Activated CD8-positive, alpha-beta memory T cell treated with anti-CD3 and anti-CD28 coated beads, Interleukin-2, amount 50 U/mL, for 4 hours (primary cell): ENCODE measurements at places on chromosomes 3 and 15.
A peak's percentile ranks its signal among the peaks of the same experiment; 100 is the strongest.

- DNase-seq: no peak
Observed at GRCh38 chr15:79849789-79850188, 47.0 kb downstream of the MTHFS start.

DNA sequence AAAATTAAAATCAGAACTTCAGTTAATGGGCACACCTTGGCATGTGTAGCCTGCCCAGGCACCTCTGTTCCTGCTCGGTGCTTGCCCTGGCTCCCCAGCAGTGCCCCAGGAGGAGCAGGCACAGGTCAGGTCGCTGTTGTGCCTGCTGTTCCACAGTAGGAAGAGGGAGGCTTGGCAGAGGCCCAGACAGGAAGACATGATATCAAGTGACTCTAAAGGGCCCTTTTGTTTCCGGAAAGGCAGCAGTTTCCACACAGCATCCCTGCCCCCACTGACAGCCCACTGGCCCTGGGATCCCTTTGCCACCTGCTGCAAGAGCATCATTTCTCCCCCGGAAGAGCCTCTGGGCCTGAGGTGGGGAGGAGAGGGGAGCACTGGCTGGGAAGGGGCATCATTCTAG, 40.5 kb upstream of the HES1 start:
- no peak for DNase-seq

DNA sequence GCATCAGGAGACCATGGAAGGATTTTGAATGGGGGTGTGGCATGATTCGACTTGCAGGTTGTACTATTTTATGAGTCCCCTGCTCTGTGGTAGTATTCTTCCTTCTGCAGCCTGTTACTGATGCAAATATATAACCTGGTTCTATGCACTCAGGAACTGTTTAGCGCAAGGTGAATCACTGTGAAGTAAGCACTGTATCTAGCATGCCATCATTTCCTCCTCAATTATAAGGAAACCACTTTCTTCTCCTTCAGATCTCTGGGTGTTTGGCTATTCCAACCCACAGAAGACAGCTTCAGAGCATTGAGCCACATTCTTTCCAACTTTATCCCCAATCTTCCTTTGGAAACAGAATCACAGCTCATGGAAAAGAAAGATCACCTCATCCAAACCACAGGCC, 176.7 kb downstream of the DIPK2A start:
- no peak for DNase-seq

- peak; percentile 86 for DNase-seq
Observed at GRCh38 chr15:74799856-74800558, 12.6 kb upstream of the LMAN1L start.

GRCh38 chr15:79956354-79956939, 14.5 kb downstream of the BCL2A1 start:
- DNase-seq: no peak

DNA sequence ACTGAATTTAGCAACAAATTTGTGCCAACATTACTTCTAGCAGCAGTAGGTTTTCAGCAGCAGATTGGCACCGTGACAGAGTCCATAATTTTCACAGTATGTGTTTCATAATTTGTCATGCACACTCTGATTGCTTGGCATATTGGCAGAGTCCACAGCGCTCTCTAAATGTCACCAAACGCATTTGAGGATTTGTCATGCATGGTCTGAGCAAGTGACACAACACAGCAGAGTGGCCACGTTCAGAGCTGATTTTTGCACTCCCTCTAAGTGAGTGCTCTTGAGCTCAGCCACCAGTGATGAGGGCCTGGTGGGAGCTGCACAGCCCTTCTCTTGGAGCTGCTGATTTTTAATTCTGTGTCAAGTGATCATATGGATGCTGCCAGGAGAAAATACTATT, 1270.8 kb downstream of the ROBO1 start:
- no peak for DNase-seq

DNA sequence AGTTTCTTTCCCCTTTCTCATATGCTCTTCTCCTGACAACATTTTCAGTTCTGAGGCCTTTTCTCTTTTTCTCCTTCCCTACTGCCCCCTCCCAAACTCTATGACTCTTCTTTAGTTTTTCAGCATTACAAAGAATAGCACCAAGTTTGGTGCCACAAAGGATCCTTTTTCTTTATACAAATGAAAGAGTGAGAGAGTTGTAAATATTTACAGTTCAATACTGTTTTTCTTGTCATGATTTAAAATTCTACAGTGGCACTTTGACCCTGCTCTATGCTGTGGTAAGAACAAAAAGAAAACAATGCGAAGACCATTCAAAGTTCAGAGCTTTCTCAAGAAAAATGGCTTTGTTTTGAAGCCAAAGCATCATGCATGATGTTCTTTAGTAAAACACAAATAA, 667.9 kb upstream of the SGO1 start:
- DNase-seq: no peak

DNA sequence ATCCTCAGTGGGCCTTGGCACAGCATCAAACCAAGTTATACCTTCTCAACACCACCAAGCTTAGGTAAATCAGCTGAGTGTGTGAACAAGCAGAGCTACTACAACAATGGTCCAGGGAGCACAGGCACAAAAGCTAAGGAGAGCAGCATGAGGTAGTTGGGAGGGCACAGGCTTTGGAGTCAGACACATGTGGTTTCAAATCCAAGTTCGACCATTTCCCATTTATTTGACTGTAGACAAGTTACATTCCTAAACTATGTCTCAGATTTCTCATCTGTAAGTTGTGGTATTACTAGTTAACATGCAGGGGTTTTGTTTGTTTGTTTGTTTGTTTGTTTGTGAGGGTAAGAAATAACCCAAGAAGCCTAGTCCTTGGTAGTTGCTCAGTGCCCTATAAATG, 46.9 kb downstream of the MLH1 start:
- DNase-seq: no peak

DNA sequence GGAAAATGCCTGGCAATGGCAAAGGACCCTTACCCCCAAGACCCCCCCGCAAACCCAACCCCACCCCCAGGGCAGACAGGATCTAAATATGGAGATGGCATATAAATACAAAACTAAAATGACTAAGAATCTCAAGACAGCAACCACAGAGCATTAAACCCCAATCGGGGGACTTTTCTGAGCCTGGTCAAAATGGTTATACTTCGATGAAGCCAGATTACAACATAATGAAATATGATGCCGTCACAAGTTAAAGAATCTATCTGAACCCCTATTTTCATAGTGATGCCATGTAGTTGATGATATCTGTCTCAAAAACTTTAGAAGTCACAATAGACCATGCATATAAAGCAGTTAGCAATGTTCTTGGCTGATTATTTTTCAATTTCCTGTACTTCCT, 223.6 kb downstream of the CGGBP1 start:
- no peak for DNase-seq

DNA sequence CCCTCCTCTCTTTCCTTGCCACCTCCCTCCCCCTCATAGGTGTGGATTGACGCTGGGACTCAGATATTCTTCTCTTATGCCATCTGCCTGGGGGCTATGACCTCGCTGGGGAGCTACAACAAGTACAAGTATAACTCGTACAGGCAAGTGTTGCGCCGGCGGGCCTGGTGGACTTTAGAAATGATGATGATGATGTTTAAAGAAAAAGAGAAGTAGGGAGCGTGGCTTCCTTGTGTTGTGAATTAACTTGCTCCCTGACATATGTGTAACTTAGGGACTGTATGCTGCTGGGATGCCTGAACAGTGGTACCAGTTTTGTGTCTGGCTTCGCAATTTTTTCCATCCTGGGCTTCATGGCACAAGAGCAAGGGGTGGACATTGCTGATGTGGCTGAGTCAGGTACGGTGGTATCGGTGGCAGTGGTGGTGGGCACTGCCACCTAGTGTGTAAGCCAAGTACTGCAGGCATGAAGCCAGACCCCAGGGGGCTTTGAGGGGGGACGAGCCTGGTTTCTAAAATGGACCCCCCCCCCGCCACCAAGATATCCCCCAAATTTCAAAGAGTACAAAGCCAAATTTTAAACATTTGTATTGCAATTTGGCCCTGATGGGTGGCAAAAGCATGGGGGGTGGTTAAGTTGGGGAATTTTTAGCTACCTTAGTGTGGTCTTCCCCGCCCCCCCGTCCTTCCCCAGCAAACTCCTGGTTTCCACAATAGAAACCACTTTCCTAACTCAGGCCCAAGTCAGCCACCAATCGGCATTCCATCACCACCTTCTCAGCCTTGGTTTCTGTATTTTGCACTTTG, 65.6 kb downstream of the SLC6A6 start:
- DNase-seq: peak; percentile 57

DNA sequence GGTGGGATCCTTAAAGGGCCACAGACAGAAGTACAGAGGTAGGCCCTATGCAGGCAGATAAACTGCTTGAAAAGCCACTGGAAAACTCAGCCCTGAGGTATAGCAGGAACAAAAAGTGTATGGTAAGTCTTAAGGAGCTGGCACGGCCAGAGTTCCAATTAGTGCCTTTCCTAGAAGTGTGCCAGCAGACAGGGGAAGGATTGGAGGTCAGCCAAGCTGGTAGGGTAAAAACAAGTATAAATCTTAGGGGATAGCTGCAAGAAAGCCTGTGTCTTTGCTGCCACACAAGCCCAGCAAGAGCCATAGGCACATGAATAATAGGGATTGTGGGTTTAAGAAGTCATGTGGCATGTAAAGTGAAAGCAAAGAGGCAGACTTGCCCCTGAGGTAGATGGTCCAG, 582.5 kb downstream of the PLOD2 start:
- no peak for DNase-seq

DNA sequence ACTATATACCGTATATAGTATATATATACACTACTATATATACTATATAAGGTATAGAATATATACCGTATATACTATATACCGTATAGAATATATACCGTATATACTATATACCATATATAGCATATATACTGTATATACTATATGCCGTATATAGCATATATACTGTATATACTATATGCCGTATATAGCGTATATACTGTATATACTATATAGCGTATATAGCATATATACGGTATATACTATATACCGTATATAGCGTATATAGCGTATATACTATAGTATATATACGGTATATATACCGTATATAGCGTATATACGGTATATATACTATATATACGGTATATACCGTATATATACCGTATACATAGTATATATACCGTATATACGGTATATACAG, 22.6 kb upstream of the HDGFL3 start:
- DNase-seq: no peak

DNA sequence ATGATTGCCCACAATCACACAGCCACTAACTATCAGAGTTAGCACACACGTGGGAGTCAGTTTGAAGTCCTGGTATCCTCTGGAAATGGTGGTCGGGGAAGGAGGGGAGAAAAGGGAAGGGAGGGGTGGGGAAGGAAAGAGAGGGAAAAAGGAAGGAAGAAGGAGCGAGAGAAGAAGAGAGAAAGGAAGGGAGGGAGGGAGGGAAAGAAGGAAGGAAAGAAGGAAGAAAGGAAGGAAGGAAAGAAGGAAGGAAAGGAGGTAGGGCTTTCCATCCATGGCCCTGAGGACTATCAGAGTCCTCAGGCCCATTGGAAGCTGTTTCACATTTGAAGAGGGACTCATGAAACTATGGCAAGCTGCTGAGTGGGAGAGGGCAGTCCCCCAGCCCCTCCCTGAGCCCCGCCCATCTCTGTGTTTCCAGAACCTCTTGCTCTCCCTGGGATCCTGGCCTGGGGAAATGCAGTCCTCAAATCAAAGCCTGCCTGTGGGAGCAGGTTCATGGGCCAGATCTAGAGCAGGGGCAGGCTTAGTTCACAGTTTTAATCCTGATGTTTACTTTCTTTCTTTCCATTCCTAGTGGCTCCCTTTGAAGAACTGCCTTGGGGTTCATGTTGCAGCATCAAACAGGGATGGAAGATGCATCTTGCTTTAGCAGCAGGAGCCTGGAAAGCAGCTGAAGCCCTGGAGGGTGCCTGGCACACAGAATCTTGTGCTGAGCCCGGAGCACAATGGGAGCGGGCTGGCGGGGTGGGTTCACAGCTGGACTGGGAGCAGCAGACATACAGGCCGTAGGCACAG, 66.1 kb upstream of the GLCE start:
- DNase-seq: no peak

- DNase-seq: no peak
Observed at GRCh38 chr15:91989821-91990220, 136.3 kb downstream of the SLCO3A1 start.

DNA sequence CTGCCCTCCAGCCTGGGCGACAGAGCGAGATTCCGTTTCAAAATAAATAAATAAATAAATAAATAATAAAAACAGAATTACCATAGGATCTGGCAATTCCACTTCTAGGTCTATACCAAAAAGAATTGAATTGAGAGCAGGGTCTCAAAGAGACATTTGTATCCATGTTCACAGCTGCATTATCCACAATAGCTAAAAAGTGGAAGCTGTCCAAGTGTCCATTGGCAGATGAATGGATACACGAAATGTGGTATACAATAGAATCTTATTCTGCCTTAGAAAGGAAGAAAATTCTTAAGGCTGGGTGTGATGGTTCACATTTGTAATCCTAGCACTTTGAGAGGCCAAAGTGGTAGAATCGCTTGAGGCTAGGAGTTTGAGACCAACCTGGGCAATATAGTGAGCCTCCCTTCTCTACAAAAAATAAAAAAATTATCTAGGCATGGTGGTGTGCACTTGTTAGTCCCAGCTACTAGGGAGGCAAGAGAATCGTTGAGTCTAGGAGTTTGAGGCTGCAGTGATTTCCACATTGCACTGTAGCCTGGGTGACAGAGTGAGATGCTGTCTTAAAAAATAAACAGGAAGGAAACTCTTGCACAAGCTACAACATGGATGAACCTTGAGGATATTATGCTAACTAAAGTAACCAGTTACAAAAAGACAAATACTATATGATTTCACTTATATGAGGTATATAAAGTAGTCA, 24.2 kb downstream of the PFKFB4 start:
- no peak for DNase-seq

- no peak for DNase-seq
Observed at GRCh38 chr3:195115600-195116406, 155.2 kb downstream of the XXYLT1 start.

DNA sequence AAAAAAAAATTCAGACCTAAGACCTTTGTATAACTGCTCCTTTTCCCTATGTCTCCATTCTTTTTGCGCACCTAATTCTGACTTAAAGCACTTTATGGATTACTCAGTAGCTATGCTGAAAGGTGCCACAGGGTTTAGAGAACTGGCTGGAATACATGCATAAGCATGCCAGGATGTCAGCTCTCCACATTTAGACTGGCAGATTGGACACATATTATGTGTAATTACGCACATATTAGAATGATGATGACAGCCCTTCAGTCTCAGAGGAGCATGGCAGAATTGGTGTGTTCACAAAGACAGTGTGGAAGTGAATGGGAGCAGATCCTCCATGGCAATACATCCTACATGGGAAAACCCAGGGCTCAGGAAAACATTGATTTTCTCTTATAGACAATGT, 108.1 kb upstream of the LSAMP start:
- no peak for DNase-seq

GRCh38 chr15:101329867-101330380, 34.9 kb upstream of the SNRPA1 start:
- no peak for DNase-seq

GRCh38 chr15:77759896-77760592, 127.3 kb upstream of the LINGO1 start:
- DNase-seq: no peak

DNA sequence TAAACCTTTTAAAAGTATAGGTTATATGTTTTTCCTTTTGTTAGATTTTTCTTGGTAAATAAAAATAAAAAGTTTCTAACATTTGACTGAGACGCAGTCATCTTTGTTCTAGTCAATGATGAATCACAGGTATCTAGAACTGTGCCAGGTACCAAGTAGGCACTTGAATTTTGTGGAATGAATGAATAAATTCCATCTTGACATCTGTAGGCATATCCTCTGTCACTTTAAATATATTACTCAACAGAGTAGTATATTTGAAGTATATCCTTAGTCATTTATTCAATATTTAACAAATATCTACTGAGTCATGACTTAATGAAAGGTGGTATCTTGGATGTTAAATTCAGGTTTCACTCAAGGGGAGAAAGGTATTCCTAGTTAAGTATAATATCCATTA, 828.4 kb downstream of the TUSC7 start:
- no peak for DNase-seq

- no peak for DNase-seq
Observed at GRCh38 chr3:15616053-15616452, 14.5 kb downstream of the BTD start.
